ENCODE measurements at places on chromosomes 4 and X.

- DNase-seq, result no peak
Measured at GRCh38 chr4:143424276-143424675, 87.6 kb downstream of the GAB1 start.

GRCh38 chrX:12223650-12224049 is 85.4 kb downstream of the FRMPD4 start:
- DNase-seq, result no peak

- no peak for DNase-seq
Measured at GRCh38 chr4:1376841-1377605, 29.2 kb downstream of the NKX1-1 start.

GRCh38 chr4:146844761-146845160 is 100.9 kb downstream of the TTC29 start:
- DNase-seq, result no peak

DNA sequence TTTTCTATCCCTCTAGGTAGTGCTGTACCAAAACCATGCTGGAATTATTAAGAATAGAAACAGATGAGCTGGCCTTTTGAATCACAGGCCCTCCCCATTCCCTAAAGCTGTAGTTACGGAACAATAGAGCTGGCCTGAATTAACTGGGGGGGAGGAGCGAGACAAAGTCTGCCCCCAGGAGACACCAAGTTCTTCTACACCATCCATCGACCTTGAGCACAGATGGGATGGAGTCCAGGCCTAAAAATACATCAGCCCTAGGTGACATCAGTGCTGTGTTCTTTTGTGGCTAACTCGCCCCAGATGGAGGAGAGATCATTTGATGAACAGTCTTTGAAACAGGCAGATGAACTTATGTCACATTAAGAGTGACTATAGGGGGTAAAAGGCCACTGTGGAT is 49.6 kb downstream of the LHFPL1 start:
- no peak for DNase-seq

GRCh38 chr4:2322227-2322626 is 60.3 kb upstream of the MXD4 start:
- DNase-seq, result no peak

GRCh38 chrX:110310000-110310790 is 7.7 kb downstream of the AMMECR1 start:
- no peak for DNase-seq

Data from Panc1 (cell line).